ENCODE measurements at places on chromosomes 4 and X.

- no peak for DNase-seq
These were observed 134.0 kb downstream of the MGST2 start for GRCh38 chr4:139799615-139800014.

DNA sequence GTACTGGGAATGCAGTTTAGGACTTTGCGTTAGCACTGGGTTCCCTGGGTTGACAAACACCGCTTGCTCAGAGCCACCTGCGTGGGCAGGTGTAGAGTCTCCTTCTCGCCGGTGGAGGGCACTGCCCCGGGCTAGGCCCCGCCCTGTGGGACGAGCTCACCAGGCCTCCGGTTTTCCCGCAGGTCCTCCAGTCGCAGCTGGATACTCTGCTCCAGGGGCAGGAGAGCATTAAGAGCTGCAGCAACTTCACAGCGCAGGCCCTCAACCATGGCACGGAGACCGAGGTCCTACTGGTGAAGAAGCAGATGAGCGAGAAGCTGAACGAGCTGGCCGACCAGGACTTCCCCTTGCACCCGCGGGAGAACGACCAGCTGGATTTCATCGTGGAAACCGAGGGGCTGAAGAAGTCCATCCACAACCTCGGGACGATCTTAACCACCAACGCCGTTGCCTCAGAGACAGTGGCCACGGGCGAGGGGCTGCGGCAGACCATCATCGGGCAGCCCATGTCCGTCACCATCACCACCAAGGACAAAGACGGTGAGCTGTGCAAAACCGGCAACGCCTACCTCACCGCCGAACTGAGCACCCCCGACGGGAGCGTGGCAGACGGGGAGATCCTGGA lies 49.2 kb upstream of the MND1 start:
- DNase-seq = no peak

- DNase-seq = peak; percentile 41
These were observed 30.6 kb downstream of the LONRF3 start for GRCh38 chrX:119004920-119005524.

DNA sequence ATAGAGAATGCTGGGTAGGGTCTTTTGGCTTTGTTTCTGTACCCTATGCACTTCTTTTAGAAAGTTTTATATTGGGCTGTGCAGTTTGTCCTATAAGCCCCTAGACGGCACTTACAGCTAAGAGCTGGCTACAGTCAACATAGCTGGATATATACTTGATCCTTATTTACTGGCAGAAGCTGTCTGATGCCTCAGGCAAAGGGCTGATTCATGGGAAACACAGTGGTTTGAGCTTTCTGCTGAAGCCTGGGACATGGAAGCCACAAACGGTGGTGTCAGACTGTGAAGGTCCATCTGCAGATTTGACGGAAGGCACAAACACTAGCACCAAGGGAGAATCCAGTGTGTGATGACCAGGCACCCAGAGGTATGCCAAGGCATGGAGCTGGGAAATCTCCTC lies 608.4 kb downstream of the ANKRD50 start:
- DNase-seq = no peak

DNA sequence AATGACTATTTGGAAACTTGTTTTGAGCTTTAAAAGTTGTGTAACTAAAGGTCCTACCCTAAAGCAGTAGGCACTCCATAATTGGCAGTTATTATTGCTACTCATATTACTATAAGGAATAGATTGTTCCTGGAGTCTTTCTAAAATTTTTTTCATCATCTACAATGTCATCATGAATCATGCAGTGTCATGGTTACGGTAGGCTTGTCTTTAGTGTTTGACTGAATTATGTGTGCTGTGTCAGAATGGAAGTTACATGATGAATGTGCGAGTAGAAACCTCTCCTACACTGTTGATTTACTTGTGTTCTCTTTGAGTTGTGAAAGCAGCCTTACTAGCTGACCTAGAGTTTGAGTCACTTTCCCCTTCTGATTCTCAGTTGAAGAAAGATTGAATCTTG lies 1099.9 kb downstream of the RAPGEF2 start:
- no peak for DNase-seq

Measured in CD4-positive, alpha-beta T cell treated with Interferon alpha-2 for 1 hour (primary cell).